Central memory CD4-positive, alpha-beta T cell (primary cell): ENCODE measurements at places on chromosomes 3 and 15.

- DNase-seq, result no peak
These were observed 126.5 kb downstream of the PDE8A start for GRCh38 chr15:85108136-85108535.

GRCh38 chr3:65412588-65412987, 626.1 kb downstream of the MAGI1 start:
- DNase-seq, result no peak

- DNase-seq, result no peak
These were observed 125.7 kb downstream of the EEFSEC start for GRCh38 chr3:128278761-128279600.

- no peak for DNase-seq
These were observed 163.2 kb upstream of the LMCD1 start for GRCh38 chr3:8338424-8338823.

DNA sequence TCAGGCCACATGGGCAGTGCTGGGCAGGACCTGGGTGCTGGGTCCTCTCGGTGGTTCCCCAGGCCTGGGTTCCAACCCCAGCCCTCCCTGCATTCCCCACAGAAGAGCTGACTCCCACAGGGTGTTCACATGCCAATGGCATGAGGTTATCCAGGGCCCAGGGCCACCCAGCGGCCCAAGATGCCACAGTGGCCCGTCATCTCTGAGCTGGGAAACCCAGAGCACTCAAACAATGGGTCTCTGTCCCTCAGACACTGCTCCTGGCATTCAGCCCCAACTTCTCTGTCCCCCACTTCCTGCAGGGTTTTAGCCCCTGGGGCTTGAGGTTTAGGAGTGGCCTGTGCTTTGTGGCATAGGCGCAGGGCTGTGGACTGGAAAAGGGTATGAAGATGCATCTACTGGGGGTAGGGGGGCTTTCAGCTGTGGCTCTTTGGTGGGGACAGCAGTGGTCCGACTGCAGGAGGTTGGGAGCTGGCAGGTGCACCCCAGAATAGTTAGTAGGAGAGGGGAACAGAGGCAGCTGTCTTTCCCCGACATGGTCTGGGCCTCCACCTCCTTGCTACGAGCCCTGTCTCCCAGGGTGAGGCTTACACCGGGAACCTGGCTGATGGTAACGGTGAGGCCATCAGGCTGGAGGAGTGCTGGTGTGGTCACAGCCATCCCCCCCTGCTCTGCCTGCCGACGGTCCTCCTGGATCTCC, 1.7 kb downstream of the CCDC9B start:
- DNase-seq, result no peak

GRCh38 chr3:45986303-45986982, 9.2 kb downstream of the FYCO1 start:
- DNase-seq, result no peak

GRCh38 chr3:116863822-116864589, 154.4 kb downstream of the TUSC7 start:
- DNase-seq, result no peak

DNA sequence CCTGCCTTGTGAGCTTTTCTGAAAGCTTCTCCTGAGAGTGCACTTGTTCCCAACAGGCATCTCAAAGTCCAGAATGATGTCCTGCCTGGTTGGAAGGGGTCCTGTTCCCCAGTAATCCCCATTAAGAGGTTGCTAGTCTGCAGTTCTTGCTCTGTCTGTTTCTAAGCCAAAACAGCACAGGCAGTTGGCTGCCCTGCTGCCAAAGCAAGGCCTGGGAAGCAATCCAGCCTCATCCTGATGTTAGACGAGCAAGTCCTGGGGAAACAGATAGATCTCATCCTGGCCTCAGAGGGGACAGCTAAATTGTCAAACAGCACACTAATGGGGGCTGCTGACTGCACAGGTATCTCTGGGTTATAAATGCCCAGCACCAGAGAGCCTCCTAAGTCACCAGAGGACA, 198.0 kb downstream of the EPHB1 start:
- DNase-seq, result no peak

DNA sequence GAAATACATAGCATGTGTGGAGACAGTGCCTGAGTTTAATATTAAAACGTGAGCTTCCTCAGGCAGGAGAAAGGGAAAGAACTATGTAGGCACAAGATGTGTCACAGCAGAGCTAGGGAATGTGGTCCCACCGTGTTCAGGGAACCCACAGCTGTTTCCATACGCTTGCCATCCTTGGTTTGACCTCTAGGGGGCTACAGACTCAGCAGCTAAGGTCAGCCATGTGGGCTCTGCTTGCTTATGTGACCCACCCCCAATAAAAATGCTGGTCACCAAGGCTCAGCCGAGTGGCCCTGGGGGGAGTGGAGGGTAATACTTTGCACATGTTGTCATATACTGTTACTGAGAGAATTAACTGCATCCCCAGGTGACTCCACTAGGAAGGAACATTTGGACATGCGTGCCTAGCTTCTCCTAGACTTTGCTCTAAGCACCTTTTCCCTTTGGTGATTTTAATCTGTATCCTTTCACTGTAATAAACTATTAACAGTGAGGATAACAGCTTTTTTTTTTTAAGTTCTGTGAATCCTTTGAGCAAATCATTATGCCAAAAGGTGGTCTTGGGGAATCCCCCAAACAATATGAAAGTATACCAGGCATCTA, 3.3 kb downstream of the TUBGCP5 start:
- peak; percentile 32 for DNase-seq

- DNase-seq, result no peak
These were observed 6.5 kb downstream of the ZNF589 start for GRCh38 chr3:48247401-48247811.

- DNase-seq, result no peak
These were observed 28.3 kb downstream of the IL12A start for GRCh38 chr3:160016972-160017371.

- no peak for DNase-seq
These were observed 37.9 kb upstream of the RPL32 start for GRCh38 chr3:12879191-12879815.

DNA sequence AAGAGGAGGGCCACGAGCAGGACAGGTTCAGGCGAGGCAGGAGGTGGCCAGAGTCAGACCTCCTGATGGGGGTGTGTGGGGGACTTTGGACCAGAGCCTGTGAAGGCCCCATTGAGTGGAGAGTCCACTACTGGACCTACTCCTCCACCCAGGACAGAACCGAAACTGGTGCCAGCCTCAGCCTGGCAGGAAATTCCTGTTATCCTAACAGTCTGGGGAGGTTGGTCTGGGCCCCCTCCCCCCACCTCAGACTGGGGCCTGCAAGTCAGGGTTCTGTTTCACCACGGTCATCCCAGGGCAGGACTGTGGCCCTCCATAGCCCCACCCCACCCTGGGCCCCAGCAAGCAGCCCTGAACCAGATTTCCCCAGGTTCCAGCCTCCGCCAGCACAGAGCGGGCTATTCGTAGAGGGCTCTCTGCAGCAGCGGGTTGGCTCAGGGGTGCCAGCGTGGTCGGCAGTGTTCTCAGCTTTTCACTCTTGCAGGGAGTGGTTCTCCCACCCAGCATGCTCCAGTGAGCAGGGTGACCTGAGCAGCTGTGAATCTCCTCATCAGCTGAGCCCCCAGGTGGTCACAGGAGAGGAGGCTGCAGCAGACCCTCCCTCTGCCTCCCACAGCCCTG, 217.3 kb downstream of the TBC1D2B start:
- no peak for DNase-seq
